NCI-H1417 (cell line): ENCODE measurements at places on chromosomes 6 and 20.

DNA sequence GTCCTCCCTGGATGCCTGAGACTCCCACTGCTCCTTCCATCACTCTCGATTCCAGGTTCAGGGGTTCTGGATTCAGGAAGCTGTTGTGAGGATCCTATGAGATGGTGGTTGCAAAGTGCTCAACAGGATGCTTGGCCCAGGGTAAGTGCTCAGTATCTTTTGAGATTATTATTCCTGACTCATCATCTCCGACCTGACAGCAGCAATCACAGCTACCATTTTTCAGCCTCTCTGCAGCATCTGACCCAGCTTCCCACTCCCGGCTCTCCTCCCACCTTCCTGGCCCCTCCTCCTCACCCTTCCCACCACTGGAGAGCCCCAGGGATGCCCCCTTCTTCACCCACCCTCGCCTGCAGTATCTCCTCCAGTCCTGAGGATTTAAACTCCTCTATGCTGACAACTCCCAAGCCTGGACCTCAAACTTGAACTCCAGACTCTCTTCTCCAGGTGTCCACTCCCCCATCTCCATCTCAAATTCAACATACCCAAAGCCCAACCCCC lies 36.8 kb upstream of the KCNB1 start:
- DNase-seq, result no peak

DNA sequence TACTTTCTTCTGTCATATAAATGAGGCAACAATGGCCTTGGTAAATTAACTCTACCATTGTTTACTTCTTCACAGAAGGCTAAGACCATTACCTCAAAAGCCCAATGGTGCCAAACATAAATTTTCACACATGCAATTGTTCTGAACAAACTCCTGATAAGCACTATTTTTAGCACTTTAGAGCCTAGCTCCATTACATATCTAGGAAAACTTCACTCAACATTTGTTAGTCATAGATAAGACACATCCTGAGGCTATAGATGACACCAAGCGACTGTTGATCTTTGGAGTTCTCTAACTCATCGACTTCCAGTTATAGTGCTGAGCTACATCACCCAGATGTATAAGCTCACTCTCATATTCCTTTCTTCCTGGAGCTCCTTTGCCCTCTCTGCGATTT lies 245.9 kb downstream of the EYS start:
- DNase-seq, result no peak

GRCh38 chr6:64502801-64503200 lies 867.2 kb downstream of the PHF3 start:
- DNase-seq, result no peak

DNA sequence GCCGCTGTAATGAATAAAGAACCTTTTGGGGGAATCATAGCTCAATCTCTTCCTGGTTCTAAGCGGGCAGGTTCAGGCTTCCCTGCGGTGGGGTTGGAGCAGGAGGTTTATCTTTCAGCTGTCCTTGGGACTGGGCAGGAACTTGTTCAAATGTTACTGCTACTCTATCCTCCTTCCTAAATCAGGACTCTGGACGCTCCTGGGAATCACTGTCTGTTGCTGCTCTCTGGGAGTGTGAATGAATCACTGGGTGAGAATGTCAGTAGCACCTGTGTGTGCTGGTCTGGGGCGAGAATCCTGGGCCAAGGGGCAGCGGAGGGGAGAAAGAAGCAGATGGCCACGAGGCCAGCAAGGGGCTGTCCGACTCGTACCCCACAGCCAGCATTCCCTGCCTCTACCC lies 65.4 kb upstream of the ZNFX1 start:
- DNase-seq, result no peak

DNA sequence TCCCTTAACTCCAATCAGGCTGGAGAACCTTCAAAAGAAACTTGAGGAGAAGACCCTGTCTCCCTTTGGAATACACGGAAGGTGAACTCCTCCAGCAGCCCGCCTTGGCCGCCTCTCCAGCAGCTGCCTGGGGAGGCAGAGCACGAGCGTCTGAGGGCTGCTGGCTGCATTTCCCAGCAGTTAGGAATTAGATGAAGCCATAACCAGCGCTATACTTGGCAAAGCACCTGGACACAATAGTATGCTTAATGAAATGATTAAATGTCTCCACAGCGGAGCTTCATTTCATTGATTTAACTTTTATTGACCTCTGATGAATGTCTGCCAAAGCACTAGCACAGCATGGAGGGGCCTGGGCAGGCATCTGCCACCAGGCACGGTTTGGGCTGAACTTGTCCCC lies 73.5 kb downstream of the TMEM242 start:
- DNase-seq, result no peak

DNA sequence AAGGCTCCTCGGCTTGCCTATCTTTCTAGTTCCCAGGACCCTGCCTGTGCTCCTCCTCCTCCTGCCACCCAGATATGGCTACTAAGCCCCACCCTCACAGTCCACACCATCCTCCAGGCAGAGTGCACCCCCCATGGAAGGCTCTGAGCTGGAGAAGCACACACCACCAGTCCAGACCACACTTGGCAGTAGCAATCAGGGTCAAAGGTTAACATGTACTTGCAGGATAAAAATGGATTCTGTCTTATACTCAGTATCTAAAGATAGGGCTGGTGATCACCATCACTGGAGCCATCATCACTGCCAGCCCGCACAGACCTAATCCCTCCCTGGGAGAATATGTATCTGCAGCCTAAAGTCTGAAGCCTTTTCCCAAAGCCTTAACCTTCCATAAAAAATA lies 83.4 kb downstream of the PRKN start:
- no peak for DNase-seq

DNA sequence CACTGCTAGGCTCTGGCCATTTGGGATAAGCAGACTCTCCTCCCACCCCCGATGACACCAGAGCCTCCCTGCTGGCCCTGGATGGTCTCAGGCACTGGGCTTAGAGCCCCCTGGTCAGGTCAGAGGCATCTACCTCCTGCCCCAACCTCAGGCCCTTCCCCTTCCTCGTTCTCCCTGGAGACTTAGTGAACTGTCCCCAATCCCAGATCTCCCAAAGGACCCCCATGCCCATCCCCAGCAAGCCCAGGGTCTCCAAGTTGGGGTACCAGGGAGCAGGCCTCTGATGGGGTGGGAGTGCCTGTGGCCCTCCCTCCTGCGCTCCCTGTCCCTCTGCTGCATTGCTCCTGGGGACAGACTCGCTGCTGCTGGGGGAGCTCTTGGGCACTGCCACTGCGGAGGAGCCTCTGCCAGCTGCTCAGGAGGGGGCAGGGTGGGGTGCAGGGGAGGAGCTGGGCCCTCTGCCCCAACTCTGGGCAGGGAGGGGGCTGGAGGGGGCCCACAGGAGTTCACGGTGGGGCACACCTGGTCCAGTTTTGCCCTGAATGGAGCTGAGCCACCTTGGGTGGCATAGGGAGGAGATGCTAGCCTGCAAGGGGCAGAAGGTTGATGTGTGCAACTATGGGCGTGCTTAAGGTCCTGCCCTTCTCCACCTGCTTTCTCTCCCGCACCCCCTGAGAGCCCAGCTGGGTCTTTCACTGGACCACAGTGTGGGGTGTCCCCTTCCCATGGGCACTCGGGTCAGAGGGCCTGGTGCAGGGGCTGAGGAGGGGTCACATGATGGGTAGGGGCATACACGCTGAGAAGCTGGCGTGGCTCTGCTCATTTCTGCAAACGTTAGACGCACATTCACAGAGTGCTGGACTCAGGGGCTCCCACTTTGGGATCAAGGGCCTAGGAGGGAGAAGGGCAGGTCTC lies 40.4 kb downstream of the SPDEF start:
- no peak for DNase-seq
